NCI-H2081 (cell line): ENCODE measurements at places on chromosomes 3 and 15.
A peak's percentile ranks its signal among the peaks of the same experiment; 100 is the strongest.

DNA sequence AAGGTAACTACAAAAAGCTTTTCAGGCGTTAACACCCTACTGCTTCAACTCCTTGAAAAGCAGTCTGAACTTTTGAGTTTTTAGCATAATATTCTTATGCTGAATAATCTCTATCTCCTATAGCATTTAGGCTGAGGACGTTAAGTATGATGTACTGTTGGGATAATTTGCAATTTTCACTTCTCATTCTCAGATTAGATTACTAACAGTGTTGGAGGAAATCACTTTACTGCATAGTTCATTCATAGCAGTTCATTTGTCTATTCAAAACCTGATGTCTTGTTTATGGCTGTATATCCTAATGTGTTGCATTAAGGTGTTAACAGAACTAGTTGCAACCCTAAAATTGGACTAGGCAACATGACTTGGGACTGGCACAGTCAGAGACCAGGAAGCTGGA is 983.1 kb downstream of the FHIT start:
- no peak for DNase-seq

GRCh38 chr3:34213478-34213877 is 415.0 kb downstream of the PDCD6IP start:
- DNase-seq: peak; percentile 83

DNA sequence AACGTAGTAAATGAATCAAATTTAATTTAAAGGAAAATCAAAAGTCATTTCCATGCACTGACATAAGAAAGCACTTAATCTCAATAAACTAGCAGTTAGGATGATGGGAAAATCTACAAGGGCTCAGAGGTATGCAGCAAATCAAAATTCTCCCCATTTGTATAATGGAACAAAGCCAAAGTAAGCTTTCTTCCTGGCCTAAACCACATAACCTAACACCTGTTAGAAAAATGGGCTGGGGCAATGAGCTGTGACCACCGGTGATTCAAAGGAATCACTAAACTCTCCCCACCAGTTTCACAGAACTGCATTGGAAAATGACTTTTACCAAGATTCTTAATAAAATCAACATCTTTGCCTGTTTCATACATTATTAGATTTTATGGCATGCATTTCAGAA is 1024.3 kb downstream of the FHIT start:
- DNase-seq: peak; percentile 1

DNA sequence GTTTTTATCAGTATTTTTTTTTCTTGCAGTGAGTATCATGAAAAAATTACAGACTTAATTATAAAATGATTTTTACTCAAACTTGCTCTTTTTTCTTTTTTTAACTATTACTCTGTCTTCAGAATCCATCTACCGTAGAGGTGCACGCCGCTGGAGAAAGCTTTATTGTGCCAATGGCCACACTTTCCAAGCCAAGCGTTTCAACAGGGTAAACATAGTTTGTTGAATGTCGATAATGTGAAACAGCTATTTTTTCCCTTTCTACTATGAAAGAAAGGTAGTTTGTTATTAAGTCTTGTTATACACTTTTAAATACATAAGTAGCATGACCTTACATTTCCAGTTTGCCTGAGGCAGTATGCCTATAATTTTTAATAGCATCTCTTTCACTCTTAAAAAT is 45.6 kb downstream of the PRKCI start:
- peak; percentile 87 for DNase-seq

GRCh38 chr15:35305946-35306345 is 220.9 kb upstream of the NANOGP8 start:
- DNase-seq: no peak

DNA sequence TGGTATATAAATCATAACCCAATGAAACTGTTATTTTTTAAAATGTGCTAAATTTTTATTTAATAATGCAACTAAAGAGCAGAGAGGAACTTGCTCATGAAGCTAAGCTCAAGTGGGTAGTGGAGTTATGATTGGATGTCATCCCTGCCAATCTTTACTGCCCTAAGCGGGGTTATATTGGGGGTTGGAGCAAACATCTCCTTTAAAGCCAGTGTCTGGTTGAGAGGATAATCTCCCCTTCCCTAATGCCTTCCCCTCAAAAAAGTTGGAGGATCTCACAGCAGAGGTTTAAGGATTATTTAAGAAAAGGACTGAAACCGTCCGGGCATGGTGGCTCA is 32.1 kb upstream of the CLASP2 start:
- no peak for DNase-seq

- DNase-seq: peak; percentile 38
These were observed 34.8 kb upstream of the RASA2 start for GRCh38 chr3:141452045-141452444.

- DNase-seq: peak; percentile 19
These were observed 57.3 kb downstream of the FRMD5 start for GRCh38 chr15:44137750-44138149.

DNA sequence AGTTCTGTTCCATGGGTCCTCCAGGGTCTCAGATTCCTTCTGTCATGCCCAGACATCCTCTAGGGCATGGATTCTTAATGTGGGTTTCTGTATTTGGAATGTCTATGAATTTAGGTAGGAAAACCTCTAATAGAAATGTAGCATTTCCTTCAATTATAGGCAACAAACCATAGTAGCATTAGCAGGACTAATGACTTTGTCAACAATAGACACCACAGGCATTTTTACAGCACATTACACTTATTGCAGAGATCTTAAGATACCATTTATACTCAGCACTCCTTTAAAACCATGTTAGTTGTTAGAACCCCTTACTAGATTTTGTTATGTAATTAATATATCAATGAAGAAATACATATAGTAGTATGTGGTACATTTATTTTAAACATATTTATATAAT is 77.8 kb upstream of the TBC1D5 start:
- no peak for DNase-seq

GRCh38 chr3:131402391-131403039 is 20.9 kb downstream of the NUDT16 start:
- DNase-seq: no peak

DNA sequence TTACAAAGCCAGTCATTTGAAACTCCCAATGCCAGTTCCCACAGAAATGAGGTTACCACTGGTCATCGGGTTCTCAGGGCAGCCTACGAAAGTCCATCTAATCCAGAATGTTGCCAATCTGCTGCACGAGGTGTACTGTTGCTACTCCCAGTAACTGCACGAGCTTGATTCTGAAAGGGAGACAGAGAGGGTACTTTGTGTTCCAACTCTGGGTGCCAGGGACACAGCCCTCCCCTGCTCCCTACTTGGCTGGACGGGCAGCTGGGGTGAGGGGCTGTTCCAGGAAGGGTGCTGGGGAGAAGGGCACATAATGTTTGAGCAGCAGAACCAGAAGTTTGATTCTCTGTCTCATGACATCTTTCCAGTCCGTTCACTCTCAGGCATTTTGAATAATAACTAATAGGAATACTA is 27.1 kb upstream of the OSBPL11 start:
- DNase-seq: no peak

DNA sequence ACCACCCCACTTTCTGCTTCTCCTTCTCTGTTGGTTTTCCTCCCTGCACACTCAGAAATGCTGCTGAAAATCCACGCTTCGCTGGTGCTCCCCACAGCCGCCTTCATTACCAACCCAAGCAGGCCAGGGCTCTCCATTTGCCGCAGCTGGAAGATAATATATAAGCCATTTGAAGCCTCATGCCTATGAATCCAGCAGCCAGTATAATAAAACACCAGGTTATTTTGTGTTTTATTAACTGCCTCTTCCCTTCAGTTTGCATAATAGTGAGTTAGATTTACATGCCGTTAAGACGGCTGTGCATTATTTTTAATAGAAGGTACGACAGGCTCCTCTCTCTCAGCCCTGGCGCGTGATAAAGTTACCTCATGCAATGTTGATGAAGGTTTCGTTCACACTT is 86.6 kb downstream of the TOP2B start:
- DNase-seq: no peak

DNA sequence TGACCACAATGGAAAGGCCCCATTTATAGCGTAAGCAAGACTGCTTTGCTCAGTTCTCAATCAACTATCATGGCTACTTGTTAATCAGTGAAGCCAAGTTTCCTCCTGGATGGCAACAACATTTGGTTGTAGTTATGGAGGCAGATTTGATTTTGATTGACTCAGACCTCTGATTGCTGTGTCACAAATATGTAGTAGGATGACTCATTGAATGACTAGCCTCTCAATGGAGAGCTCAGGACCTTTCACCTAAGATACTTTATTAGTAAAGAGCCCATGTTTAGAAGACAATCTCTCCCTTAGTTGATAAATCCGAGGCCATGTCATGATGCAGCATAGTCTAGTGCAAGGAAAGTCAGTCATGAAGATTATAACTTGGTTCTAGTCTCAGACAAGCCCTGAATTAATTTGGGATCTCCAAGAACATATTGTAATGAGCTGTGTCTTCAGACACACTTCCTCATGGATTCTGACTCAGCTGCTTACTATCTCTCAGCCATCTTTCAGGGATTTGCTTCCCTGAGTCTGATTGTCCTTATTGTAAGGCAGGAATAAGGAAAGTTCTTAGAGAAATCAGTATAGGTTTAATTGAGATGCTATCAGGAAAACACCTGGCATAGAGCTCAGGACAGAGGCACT is 397.4 kb upstream of the TMCO5A start:
- DNase-seq: no peak

DNA sequence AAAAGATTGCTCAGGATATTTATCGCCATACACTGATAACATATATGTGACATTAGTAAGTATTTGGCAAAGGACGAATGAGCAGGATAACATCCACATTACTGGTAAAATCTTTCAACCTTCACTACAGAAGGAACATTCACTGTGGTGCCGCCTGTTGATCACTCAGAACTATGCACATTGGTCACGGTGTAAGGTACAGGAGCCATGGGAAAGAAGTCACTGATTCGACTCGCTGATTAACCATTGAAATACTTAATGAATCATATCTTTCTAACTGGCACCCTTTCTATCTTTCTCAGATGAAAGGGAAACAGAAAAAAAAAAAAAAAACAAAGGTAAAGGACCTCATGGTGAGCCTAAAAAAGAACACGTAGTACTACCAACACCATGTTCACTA is 68.8 kb downstream of the TJP1 start:
- no peak for DNase-seq

- no peak for DNase-seq
These were observed 36.5 kb downstream of the NCK1 start for GRCh38 chr3:136898549-136898948.

DNA sequence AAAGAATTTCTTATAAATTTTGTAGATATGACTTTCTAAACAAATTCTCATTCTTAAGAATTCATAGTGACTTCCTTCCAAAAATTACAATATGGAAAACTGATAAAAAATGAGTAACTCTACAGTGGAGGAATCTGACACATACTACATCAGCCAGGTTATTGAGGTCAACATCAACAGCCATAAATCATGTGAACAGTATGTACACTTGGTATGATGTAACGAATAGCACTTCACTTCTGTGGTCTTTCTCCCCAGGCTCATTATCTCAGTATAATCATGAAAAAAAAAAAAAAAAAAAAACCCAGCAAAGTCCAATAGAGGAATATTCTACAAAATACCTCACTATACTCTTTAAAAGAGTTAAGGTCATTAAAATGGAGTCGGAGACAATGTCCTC is 111.2 kb upstream of the SUCLG2 start:
- DNase-seq: no peak

DNA sequence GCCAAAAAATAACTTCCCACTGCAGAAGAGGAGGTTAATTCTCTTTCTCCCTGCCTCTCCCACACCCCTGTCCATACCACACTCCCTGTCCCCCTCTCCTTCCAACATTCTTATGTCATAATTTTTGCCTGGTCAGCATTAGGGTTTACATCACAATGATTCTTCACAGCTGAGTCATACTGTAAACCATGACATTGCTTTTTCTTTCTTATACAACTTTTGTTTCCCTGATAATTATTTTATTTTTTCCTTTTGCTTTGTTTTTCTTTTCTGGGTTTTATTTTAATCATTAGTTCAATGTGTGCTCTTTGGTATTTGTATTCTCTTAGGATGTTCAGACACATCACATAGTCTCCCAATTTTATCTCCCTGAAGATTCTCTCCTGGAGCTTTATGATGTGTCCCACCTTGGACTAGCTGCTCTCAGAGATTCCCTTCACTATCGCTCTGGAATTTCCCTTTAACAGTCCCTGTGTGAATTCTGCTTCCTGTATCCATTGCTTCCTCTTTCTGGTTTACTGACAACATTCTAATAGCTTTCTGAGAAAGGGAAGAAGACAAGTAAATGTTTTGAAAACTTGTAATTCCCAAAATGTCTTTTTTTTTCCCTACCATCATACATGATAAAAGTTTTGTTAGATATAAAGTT is 70.7 kb downstream of the SOX2 start:
- DNase-seq: no peak

DNA sequence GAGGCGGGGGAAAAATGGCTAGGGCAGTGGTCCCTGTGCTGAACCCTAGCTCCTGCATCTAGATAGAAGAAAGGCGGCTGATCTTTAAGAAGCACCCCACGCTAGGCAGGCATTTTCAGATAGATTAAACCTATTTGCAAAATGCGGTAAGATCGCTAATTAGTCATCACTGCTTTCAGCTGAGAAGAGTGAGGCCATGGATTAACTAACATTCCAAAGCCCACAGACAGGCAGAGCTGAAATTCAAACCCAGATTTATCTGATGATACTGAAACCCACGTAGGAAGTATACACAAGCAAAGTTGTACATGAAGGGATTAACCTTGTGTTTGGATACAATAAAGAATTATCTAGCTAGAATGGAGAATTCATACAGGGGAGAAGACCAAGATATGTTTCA is 4.8 kb downstream of the ADPGK start:
- DNase-seq: no peak

DNA sequence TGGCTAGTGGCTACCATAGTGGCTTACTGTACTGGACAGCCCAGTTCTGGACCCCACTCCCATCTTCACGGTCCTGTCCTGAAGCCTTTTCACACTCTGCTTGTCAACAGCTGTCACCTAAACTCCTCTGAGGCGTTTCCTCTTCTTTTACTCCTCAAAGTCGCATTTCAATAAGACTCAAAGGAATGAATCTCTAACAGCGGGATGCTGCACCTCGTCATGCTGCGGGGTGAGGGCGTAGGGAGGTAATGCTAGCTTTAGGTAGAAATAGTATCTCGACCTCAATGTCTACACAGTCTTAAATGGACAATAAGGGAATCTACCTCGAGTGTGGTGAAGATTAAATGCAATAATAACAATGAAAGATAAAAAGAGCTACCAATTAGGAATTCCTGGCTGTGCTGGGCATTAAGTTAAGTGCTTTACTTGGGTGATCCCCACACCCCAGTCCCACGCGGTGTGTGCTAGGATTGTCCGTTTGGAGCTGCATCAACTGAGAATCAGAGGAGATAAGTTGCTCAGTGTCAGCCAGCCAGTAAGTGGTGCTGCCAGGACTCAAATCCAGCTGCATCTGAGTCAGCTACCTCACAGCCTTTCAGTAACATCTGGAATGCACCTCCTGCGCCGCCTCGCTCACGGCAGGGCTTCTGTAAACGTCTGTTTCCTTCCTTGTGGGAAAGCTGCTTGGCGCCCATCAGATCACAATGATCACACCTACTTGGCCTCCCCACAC is 14.0 kb downstream of the PLA2G4D start:
- DNase-seq: no peak
